NCI-H1105 treated with DMSO at 0.1 percent for 48 hours (cell line): ENCODE measurements at places on chromosomes 5 and 9.

DNA sequence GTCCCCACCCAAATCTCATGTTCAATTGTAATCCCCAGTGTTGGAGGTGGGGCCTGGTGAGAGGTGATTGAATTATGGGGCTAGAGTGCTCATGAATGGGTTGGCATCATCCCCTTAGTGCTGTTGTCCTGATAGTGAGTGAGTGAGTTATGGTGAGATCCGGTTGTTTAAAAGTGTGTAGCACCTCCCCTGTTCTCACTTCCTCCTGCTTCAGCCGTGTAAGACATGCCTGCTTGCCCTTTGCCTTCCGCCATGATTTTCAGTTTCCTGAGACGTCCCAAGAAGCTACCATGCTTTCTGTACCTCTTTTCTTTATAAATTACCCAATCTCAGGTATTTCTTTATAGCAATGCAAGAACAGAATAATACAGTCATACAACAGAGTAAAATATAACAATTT lies 742 bp upstream of the LECT2 start:
- no peak for DNase-seq

- peak; percentile 3 for DNase-seq
Measured at GRCh38 chr9:21919377-21920362, 74.5 kb downstream of the CDKN2A start.

DNA sequence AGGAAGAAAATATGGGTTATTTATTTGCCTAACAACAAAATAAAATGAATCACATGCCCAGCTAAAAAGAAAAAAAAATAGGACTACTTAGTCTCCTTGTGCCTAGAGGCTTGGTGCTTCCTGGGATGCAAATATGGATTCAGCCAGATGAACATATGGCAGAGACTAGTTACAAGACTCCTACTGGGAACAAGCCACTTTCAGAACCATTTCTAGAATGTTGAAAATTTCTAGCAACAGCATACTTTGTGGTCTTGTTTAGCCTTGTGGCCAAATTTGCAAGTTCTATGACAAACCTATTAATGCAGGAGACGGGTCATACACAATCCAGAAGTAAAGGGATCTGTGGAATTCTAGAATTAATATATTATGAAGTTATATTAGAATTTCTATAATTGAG lies 198.7 kb downstream of the CHSY3 start:
- DNase-seq, result no peak

GRCh38 chr9:69140123-69140735 lies 33.8 kb upstream of the TJP2 start:
- DNase-seq, result no peak

GRCh38 chr5:78730300-78731094 lies 81.9 kb upstream of the LHFPL2 start:
- no peak for DNase-seq

- no peak for DNase-seq
Measured at GRCh38 chr5:76789991-76790581, 28.7 kb upstream of the F2RL1 start.

GRCh38 chr5:6493681-6494454 lies 45.2 kb downstream of the UBE2QL1 start:
- DNase-seq, result no peak

GRCh38 chr5:82564963-82565362 lies 286.8 kb upstream of the RPS23 start:
- DNase-seq, result no peak

- peak; percentile 58 for DNase-seq
Measured at GRCh38 chr9:87324613-87325194, 173.0 kb upstream of the DAPK1 start.
